ENCODE measurements at places on chromosomes 3 and 15.

GRCh38 chr3:140910860-140911259 lies 30.8 kb upstream of the SLC25A36 start:
- DNase-seq: no peak

DNA sequence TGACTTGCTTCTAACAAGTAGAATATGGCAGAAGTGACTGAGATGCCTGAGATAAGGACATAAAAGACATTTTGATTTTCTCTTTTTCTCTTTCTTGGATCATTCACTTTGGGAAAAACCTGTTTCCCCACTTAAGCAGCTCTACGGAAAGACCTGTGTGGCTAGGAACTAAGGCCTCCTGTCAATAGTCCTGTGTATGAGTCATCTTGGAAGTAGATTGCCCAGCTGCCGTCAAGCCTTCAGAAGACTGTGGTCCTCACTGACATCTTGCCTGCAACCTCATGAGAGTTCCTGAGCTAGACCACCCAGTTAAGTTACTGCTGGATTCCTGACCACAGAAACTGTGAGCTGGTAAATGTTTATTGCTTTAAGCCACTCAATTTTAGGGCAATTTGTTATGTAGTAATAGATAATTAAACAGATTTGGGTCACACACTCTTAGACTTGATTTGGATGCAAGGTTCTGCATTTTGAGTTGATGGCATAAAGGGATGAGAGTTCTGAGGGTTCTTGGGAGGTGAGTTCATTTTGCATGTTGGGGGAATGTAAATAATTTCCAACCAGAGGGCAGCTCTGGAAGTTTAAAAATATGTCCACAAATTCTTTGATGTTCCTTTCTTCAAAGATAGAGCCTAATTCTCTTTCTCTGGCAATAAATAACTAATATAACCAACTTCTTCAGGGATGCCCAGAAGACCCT lies 229.2 kb downstream of the SQOR start:
- DNase-seq: no peak

- no peak for DNase-seq
These were observed 4.2 kb upstream of the RAB8B start for GRCh38 chr15:63185206-63185605.

DNA sequence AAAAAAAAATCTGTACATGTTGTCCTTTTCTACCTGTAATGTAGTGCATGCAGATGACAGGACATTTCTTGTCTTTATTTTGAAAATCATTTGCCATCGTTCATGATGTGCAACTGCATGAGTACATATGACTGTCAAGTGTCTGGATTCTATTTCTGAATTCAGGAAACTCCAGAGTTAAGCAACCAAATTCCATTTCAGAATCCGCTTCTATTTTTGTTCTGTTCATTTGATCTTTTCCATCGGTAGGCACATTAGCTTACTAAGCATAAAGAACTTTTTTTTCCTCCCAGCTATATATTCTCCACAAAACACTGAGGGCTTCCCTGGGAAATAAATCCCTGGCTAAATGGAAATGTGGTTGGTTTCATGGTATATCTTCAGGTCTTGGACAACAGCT lies 365.6 kb downstream of the PTPRG start:
- DNase-seq: peak; percentile 62
